ENCODE measurements at places on chromosomes 16 and 17.

DNA sequence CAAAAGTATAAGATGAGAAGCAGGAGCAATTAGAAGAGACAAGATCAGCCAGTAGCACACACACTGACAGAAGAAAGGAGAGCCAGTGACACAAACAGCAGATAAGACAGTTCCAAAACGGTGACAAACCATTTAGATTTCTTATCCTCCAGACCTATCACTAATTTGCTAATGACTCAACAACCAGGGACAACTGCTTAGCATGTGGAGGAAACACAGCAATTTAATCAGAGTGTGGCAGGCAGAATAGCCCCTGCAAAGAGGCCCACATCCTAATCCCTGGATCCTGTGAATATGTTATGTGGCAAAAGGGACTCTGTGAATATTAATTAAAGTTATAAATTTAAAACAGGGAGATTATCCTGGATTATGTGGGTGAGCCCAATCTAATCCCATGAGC, 81.1 kb downstream of the CACNG1 start:
- no peak for DNase-seq

GRCh38 chr17:6393351-6393952, 41.5 kb downstream of the AIPL1 start:
- no peak for DNase-seq

DNA sequence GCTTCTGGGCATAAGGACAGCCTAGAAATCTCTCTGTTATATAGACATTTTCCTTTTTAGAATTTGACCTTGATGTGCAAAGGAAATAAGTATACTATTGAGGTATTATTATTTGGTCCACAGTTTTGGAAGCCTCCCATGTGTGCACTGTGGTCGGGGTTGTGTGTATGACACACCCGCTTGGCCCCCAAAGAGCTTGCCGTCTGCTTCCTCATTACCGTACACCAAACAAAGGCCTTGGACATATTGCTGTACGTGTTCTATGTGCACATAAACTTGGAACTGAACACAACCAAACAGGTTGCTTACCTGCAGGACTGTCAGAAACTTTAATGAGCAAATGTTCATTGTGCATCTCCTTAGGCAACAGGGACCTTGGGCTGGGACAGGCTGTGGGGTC, 38.2 kb downstream of the METRNL start:
- DNase-seq: no peak

DNA sequence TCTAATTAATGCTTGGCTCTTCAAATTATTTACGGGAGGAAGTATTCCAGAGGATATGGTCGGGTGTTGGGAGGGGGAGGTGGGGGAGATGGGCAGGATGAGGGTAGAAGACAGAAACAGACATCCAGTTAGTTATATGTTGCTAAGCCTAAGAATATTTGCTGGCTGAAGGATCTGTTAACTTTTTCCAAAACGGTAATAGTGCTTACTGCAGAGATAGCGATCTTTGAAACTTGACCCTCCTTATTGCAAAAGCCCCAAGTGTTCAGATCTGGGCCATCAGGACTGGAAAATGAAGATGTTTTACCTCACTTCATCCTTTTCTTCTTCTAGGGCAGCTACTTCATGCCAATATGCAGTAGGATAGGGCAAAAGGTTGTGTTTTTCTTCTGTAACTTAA, 27.0 kb upstream of the MMD start:
- DNase-seq: no peak

GRCh38 chr16:6682142-6682811, 650.4 kb upstream of the RBFOX1 start:
- DNase-seq: peak; percentile 41

DNA sequence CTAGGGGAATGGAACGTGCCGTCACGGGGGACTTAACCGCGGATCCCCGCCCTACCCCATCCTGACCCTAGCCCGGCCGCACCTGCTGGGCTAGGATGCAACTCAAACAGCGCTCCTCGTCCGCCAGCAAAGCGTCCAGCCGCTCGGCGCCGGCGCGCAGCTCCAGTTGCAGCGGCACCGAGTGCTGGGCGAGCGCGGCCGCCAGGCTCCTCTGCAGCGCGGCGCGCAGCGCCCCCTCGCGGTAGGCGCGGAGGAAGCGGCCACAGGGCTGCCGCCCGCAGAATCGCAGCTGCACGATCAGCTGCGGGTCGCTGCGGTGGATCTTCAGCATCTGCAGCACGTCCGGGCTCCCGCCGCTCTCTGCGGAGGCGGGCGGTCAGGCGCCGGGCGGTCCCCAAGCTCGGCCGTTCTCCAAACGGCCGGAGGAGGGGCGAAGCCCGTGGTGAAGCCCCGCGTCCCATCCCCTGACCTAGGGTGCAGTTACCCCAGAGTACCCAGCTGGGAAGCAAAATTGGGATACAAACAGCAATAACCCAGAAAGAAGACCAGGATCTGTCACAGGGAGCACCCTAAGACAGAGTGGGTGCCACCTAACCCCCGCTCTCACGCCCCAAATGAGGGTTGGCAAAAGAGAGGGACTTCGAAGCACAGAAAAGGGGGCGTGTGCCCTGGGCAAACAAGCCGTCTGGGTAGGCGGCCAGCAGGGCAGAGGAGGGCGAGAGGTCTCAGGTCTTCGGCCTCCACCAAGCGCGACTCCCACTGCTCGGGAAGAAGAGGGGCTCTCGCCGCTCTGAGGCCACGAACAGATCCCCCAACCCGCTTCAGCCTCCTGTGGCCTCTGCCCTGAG, 4.2 kb downstream of the TRADD start:
- DNase-seq: peak; percentile 70

DNA sequence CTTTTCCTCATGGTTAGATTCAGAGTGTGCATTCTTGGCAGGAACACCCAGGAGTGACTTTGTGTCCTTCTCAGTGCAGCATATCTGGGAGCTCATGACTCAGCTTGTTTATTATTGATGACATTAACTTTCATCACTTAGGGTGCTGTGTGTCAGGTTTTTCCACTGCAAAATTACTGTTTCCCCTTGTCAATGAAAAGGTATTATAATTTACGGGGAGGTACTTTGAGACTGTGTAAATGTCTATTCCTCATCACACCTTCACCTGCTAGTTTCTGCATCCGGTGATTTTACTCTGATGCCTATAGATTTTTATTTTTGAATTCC, 50.5 kb downstream of the WWP2 start:
- DNase-seq: no peak

GRCh38 chr16:2686912-2687507, 4.7 kb downstream of the KCTD5 start:
- DNase-seq: peak; percentile 83

GRCh38 chr17:50363217-50364060, 9.5 kb downstream of the MRPL27 start:
- DNase-seq: no peak

DNA sequence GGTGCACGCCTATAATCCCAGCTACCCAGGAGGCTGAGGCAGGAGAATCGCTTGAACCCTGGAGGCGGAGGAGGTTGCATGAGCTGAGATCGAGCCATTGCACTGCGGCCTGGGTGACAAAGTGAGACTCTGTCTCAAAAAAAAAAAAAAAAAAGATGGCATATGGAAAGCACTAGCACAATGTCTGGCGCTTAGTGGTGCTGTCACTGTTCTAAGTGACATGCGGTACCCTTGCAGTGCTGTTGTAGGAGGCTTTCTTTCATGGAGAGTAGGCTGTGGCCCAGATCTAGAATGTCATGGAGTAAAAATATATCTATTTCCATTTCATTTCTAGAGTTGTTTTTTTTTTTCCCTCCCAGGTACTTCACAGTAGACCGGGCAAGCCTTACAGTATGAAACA, 14.6 kb upstream of the METTL9 start:
- no peak for DNase-seq

- DNase-seq: no peak
These were observed 40.0 kb upstream of the HLF start for GRCh38 chr17:55224746-55225145.

DNA sequence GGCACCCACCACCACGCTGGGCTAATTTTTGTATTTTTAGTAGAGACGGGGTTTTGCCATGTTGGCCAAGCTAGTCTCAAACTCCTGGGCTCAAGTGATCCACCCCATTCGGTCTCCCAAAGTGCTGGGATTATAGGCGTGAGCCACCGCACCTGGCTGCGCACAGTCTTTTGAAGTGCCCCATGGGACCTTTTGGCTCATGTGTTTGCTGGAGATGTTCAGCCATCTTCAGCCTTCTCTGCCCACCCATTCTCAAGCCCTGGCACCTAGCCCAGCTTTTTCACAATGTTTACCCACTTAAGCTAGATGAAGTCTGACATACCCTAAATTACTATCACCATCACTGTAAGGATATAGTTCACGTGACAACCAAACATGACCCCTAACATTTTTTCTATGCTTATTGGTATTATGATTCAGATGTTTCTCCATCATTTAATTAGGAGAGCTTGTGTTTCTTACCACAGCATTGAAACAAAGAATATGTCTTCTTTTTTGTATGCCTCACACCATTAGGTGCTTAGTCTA, 32.3 kb downstream of the PECAM1 start:
- no peak for DNase-seq

DNA sequence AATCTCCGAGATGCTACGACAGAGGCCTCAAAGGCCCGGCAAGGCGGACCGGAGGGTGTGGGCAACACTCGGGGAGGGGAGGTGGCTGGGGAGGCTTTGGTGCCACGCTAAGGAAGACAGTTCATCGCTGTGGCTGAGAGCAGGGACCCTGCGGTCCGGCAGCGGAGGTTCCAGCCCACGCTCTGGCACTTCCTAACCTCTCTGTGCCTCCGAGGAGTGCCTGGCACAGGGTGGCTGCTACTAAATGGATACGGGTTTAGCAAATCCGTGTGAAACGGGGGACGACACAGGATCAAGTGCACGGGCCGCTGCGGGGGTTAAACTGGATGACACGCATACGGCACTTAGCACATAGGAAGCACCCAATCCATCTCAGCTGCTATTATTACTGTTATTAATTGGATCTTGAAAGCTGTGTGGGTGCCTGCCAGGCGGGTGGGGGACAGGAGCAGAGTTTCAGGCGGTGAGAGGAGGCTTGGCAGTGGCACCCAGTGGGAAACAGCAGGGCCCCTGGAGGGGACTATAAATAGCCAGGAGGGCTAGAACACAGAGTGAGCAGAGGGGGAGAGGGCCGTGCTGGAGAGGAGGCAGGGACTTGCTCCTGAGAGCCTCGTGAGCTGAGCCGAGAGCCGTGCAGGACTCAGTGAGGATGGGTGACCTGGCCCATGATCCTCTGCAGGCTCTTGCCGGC, 45.0 kb downstream of the ABR start:
- DNase-seq: no peak

DNA sequence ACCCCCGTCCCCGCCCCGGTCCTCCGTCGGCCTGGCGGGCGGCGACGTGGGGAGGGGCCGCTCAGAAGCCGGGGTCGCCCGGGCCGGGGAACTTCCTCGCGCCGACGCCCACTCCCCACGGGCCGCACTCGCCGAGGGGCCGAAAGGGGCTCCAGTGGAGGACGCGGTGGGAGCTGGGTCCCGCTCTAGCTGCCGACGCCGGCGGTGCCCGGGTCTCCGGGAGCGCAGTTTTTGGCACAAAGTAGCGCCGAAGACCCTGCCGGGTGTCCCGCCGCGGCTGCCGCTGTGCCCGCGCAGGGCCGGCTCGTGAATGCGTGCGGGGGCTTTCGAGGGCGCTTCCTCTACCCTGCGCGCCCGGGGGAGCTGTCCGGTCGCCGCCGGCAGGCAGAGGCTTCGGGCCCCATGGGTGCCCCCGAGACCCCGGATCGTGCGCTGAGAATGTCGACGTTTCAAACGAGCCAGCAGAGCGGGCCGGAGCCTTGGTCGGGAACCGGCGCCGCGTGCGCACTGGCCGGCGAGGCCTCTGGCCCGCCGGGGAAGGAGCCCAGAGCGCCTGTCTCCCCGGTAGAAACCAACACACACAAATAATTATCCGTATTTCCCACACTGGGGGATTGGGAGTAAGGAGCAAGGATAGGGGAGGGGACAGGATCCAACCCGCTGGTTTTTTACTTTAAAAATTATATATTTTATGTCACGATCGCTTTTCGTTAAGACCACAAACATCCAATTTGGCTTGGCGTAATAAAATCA, 46.6 kb upstream of the SLC38A10 start:
- no peak for DNase-seq

DNA sequence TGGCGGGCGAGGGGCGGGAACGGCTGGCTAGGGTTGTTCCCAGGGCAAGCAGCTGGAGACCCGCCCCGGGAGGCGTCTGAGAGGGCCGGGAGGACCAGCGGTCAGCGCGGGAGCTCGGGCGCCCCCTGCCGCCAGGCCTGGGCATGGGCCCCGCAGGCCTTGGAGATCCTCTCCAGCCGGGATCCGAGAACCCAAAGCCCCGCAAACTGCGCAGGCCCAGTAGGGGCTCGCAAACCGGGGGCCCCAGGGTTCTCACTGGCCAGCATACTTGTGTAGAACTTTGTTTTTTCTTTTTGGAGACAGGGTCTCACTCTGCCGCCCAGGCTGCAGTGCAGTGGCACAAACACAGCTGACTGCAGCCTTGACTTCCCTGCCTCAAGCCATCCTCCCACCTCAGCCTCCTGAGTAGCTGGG, 20.8 kb upstream of the ZNF423 start:
- peak; percentile 47 for DNase-seq

DNA sequence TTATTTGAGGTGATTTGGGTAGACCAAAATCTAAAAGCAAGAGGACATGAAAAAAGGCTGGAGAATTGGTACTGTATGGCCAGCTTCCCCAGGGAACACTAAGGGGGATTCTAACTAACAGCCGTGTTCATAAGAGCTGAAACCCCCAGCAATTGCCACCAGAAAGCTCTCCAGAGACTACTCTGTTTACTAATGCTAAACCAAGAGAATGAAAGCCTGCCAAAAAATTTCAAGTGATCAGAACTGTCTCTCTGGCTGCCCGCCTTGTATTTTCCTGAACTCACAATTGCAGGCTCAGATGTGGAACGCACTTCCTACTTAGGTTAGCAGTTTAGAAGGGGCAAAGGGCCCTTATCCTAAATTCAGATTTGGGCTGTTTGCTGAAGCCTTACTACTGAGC, 24.1 kb downstream of the MYH10 start:
- no peak for DNase-seq

- DNase-seq: no peak
These were observed 966 bp downstream of the MIEN1 start for GRCh38 chr17:39729280-39729851.

DNA sequence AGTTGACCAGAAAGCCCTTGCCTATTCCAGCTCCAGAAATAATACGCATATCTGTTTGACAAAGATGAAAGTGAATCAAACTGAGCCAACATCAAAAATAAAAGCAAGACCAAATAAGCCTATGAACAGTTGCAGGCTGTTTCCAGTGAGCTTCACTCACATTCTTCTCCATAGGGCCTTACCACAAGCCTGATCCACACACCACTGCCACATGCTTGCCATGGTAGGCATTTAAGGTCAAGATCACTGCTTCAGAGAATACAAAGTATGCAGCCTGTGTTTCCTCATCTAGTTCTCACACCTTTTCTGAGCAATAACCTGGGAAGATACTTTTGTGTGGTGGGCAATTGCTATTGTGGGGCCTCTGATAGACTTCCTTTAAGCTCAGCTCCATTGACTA, 1060.2 kb downstream of the CDH11 start:
- no peak for DNase-seq
